AG08395 (cell line): ENCODE measurements at places on chromosomes 16 and 17.
A peak's percentile ranks its signal among the peaks of the same experiment; 100 is the strongest.

DNA sequence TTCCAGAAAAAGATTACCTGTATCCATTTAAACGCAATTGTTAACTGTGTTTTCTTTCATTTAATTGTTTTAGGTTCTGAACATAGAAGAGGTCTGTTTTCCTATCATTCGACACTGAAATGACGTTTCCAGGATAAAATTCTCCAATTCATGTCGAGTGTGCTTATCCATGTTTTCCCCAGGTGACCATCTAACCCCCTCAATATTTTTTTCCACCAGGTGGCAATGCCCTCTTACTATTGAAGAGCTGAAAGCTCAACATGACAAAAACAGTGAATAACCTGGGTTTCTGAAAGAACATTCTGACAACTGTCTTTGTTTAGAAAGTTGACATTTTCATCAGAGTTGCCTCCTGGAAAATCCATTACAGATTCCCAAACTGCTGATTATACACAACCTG, 948.7 kb downstream of the KCNJ2 start:
- peak; percentile 10 for DNase-seq

DNA sequence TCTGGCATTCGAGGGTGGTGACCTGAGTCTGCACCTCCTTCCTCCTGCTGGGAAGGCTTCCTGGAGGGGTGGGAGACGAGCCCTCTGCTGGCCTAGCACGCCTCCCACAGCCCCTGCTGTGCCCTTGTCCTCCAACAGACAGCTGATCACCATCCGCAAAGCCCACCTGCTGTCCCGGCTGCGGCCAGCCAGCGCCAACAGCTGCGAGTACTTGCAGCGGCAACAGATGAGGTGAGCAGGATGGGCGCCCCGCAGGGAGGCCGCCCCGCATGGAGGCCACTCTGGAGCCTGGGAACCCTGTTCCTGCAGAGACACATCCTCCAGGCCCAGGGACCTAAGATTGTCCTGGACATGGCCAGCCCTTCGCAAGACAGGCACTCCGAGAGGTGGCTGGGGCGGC, 21.6 kb downstream of the UBALD1 start:
- DNase-seq: no peak

DNA sequence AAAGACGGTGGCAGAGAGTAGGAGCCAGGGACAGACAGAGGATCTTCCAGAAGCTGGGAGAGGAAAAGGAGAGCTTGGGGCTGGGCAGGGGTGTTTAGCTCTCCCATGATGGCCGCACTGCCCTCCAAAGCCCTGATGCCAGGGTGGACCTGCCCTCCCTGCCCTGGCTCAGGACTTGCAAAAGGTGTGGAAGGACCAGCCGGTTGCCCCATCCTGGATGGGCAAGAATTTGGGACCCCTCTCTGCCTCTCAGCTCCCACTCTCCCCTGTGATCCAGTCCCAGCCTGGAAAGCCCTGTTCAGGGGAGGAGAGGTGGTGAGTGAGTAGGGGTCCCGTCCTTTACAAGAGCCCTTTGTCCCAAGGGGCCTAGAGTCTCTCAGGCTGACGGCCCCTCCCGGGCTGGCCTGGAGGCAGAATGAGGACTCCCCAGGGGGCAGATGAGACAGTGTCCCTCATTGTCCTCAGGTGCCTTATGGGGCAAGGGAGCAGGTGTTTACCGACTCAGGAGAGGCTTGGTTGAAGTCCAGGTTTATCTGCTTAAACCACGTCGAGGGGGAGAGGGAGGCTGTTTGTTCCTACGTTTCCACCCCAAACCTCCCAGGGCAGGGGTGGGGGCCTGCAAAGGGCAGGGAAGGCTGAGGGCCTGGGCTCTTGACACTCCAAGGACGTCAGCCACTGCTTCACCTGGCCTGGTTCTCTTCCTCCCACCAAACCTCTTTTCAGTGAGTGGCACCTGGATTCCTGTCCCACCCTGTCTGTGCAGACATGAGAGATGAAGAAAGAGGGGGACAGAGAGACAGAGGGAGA, 19.3 kb upstream of the ITGA3 start:
- DNase-seq: no peak

DNA sequence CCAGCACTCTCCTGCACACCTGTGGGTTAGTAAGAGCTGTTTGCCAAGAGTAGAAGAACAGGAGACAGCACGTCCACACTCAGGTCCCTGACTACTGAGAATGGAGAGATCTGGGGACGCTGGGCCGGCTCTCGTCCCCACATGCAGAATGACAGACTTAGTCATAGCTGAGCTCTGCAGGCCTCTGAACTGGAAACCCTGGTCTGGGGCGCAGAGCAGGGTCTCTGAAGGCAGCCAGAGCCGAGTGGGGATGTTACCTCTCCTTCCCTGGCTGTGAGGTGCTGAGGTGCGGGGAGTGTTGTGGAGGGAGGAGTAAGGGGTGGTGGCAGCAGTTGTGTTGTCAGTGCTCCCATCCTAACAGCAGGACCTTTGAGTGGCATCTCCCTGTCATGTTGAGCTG, 7.2 kb upstream of the JPT2 start:
- no peak for DNase-seq

DNA sequence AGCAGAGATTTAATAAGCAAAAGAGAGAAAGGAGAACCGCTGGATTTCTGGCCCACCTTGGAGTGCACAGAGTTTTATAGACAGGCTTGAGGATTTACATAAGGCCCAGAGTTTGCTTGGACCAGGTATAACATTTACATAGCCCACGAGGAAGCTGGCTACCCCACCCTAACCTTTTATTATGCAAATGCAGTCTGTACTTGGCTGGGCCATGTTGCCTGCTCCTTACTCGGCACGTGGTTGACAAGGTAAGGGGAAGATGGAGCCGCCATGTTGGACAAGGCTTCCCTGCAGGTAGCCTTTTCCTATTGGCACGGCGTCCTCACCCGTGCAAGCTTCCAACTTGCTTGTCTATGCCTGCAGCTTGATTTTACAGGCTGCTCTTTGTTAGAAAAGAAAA, 35.2 kb upstream of the HS3ST3A1 start:
- no peak for DNase-seq

DNA sequence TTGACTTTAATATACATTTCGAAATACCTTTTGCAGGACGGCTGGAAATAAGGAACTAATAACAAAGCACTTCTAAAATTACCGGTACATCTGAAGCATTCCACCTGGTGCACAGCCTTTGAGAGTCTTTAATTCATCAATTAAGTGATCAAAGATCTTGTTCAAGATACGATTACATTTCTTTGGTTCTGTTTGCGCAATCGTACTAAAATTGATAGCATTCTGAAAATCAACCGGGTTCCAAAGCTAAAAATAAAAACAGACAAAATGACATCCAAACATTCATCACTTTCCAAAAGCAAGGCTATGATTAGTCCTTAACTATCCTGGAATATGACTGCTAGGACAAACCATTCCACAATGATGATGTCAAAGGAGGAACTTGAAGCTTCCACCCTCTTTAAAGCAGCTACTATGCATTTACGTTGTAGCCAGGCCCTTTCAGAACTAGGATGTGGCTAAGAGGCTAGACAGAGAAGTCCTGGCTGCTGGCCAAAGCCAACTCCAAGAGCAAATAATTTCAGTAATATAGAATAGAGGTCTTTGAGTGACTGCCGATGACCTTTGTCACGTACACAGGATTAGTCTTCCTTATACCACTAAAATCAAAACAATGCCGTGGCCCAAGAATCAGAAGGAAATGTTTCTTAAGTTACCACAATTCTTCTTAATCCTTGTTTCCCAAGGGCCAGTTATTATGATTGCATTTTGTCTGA, 299.8 kb upstream of the PSMD7 start:
- DNase-seq: no peak

- DNase-seq: no peak
Measured at GRCh38 chr16:47562366-47562765, 101.2 kb downstream of the PHKB start.

DNA sequence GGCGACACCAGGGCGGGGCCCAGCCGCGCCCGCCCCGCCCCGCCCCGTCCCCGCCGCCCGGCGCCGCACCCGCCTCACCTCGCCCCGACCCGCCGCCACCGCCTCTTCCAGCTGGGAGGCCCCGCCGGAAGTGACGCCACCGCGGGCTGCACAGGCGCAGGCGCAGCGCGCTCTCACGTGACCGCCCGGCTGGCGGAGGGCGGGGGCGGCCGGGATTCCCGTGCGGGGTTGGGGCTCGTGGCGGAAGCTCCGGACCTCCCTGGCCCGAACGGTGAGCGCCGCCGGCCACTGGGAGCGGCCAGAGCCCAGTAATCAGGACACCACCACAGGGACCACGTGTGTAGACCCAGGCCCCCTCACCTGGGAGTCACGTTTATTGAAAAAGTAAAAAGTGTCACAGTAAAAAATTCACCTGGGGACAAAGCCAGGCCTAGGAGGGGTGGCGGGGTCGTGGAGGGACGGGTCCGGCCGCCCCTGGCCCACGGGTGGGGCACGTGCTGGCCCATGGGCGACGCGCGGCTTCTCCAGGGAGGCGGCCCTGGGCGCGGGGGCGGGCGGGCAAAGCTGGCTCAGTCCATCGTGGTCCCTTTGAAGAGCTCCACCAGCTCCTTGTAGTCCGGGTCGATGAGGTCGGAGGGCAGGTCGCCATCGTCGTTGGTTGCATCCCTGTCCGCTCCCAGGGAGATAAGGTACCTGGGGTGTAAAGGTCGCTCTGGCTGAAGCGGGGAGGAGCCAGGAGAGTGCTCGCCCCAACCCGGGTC, at the start of gene MCRIP1:
Gene MCRIP1, minus strand, starts transcription at position 132 of the 761 bp plus-strand sequence. CDS start 8,785 bp downstream, outside the sequence.
- DNase-seq: peak; percentile 98

DNA sequence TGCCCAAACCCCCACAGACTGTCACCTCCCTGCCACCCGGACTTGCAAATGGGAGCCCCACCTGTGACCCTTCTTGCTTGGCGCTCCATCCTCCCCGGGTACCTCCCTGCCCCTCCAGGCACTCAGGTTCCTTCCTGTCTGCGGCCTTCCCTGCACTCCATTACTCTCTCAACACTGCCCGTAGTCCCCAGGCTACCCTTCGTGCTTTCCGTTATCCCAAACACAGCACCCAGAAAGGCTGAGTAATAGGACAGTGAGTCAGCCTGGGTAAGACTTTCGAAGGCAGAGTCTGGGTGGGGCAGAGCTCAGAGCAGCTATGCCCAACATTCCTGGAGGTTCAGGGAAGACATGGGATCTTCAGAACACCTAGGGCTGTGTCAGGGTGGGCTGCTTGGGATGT, 16.6 kb upstream of the C16orf74 start:
- DNase-seq: peak; percentile 95

DNA sequence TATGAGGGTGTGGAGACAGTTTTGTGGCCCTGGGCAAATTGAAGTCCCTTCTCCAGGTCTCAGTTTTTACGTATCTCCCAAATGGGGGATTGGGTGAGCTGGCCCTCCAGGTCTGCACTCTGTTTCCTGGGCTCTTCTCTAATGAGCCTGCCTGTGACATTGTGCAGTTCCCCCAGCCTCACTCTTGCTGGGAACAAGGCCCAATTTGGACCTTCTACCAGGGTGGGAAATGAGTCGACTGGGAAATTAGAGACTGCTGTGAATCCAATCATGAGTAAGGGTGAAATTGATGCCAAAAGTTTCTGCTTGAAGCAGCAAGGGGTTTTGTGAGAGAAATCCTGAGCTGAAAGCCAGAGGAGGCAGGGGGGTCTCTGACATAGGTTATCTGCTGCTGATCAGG, 71.5 kb upstream of the KSR1 start:
- no peak for DNase-seq

DNA sequence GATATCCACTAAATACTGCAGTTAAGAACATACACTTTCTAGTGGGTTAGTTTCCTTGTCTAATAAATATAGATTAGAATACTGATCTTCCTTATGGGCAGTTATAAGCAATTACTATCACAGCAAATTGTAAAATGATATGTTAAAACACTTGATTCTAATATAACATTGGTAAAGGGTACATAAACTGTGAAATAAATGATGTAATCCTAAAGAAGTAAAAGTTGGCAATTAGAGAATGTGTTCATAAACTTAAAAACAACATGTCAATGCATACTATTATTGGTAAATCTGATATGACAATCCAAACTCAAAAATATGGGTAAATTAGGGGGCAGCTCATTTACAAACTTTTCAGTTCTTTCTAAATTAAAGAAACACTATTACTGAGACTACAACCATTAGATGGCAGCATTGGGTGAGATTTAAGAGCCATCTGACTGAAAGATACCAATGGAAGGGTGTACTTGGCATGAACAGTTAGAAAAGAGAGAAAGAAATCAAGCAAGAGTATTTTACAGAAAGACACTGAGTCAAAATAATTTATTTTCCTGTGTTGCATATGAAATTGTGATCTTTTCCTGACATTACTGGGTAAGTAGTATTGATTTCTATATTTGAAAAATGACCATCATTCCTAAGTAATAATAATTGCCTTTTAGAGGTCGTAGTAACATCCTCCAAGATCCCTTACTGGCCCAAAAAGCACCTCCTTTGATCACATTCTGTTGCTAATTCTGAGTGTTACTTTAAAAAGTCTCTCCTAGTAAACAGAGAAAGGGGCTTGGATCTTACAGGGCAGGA, 119.6 kb downstream of the SPAG9 start:
- DNase-seq: peak; percentile 66

DNA sequence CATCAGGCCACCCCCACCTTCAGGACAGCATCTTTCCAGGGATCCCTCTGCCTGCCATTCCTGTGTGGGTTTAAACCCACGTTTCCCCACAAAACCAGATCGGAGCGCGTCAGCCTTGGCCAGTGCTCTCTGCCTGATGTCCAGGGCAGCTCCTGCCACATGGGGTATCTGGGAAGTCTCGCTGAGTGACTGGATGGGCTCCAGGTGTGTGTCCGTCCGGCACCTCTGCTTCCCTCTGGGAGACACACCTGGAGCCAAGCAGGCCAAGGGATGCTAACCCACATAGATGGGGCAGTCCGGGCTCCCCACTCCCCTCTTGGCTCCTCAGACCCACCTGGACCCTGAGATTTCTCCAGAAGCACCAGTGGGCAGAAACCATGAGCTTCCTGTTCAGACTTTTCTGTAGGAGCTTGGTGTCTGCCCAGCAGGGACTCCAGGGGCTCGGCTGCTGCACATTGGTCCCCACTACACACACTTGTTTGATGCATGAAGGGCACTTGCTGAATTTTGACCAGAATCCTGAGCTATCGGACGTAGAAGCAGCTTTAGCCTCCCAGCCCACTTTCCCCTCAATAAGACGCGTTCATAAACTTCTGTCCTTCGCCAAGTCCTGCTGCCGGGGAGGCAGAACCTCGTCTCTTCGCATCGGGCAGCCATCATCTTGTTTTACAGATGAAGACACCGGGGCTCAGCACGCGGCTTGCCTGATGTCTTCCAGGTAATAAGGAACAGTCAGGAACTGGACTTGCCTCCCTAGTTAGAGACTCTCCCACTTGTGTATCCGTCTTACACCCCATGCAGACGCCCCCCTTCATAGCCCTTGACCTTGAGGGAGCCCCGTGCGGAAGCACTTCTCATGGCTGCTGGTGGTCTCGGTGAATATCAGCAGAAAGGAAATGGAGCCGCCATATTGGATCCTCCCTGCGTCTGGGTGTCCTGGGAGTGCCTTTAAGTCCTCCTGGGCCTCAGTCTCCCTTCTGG, 91.6 kb upstream of the ZNF469 start:
- DNase-seq: no peak

DNA sequence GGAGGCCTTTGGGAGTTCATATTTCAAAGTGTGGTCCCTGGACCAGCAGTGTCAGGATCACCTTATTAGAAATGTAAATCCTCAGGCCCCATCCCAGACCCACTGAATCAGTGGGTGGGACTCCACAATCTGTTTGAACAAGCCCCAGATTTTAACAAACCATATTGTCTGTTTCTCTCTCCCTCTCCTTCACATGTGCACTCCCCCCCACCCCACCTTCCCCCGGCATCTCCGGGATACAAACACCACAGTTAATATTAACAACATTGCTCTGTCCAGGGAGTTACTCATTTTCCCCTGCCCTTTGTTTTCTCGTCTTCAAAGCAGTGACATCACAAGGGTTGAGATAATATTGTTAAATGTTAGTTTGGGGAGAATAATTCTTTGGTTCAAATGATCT, 127.3 kb downstream of the KATNIP start:
- DNase-seq: no peak

GRCh38 chr17:58643147-58643546, 48.7 kb downstream of the TEX14 start:
- peak; percentile 66 for DNase-seq
